ENCODE measurements at places on chromosomes 12 and 14.
A peak's percentile ranks its signal among the peaks of the same experiment; 100 is the strongest.

GRCh38 chr12:32583534-32583933, 95.6 kb upstream of the DNM1L start:
- no peak for DNase-seq

DNA sequence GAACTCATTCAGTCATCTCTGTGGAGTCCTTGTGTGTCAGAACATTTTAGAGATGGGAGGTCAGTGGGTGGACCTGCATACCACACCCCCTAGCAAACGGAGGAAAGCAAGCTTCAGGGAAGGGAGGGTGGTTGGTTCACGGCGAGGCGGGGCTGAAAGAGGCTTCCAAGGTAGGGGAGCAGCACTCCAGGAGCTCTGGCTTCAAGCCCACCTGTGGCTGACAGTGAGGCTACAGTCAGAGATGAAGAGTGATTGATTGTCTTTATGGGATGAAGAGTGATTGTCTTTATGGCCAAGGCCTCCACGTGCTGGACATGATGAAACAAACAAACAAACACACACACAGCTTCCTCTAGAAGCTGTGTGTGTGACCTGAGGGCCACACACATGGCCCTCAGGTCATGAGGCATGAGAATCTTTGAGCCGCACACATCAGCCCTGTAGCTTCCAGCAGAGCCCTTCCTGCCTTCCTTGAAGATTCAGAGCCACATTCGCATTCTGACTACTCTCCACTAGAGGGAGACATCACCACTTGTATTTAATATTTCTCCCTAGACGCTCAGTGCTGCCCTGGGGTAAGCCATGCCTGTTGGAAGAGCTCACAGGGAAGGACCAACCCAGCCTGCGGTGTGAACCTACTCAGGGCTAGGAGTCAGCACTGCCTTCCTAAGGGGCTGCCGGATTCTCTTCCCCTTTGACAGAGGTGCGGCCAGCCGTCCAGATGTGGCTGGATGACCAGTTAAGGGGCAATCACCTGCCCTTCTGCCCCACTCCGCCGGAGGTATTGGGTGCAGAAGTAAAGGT, 54.4 kb upstream of the KCNA1 start:
- DNase-seq, result peak; percentile 43

DNA sequence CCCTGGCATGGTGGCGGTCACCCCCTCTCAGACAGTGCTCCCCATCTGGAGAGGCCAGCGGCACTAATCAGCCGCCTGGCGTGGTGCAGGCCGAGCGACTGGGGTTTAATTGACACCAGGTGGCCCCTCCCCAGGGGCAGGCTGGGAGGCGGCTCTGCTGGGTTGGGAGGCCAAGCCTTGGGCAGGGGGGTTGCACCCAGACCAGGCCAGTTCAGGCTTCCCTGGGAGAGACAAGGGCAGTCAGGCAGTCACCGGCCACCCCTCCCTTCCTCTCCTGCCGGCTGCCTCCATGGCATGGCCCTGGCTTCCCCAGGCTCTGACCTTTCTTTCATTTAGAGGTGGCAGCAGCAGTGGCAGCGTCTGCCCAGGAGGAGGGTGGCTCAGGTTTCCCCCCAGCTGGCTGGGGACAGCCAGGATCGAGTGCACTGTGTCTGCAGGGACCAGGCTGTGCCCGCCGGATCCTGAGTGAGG, 78.1 kb upstream of the NOS1 start:
- no peak for DNase-seq

GRCh38 chr12:19415563-19415962, 23.7 kb upstream of the AEBP2 start:
- no peak for DNase-seq

DNA sequence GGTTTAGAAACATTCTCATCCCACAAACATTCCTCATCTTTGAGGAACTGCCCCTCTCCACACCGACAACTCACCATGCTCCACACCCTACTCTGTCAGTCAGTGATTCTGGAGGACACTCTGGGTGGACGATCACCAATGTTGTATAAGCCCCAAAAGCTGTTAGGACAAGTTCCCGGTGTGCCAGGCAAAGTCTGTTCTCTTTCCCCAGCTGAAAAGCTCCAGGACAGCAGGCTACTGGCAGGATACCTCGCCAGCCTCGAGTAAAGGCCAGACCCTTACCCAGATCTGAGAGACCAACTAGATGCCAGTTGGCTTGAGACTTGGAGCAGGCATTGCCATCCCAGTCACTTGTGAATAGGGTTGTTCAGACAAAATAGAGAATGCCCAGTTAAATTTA, 12.0 kb downstream of the KRT5 start:
- no peak for DNase-seq

DNA sequence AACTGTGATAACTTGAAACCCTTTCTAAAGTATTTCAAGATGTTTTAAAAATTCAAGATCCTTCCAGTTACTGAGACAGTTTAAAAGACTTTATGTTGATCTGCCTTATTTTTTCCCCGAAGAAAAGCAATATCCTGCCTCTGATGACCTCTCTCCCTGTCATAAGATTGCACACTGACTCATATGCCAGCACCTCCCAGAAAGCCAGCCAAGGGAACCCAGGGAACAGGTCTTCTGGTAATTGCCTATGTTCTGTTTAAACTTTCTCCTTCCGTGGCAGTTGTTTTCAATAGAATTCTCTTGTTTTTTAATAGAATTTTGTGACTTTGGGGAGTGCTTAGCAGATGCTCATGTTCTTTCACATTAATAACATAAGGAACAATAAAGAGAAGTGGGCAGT, 300.2 kb upstream of the PRKD1 start:
- no peak for DNase-seq

GRCh38 chr14:105890474-105891220, 364.3 kb downstream of the TMEM121 start:
- DNase-seq, result no peak

DNA sequence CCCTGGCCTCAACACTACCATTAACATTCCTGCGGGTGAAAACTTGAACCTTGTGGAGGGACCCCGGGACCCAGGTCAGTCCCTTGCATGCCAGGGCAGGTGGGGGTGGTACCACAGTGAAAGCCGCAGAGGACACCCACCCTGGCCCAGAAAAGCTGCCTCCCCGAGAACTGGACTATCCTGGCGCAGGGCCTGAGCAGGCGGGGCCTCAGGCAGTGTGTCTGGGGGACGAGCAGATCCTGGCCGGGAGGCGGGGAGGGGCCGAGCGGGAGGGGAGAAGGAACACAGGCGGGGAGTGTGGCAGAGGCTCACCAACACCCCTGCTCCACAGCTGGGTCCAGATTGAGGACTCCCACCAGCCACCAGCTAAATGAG, 10.0 kb downstream of the AHNAK2 start:
- DNase-seq, result no peak

DNA sequence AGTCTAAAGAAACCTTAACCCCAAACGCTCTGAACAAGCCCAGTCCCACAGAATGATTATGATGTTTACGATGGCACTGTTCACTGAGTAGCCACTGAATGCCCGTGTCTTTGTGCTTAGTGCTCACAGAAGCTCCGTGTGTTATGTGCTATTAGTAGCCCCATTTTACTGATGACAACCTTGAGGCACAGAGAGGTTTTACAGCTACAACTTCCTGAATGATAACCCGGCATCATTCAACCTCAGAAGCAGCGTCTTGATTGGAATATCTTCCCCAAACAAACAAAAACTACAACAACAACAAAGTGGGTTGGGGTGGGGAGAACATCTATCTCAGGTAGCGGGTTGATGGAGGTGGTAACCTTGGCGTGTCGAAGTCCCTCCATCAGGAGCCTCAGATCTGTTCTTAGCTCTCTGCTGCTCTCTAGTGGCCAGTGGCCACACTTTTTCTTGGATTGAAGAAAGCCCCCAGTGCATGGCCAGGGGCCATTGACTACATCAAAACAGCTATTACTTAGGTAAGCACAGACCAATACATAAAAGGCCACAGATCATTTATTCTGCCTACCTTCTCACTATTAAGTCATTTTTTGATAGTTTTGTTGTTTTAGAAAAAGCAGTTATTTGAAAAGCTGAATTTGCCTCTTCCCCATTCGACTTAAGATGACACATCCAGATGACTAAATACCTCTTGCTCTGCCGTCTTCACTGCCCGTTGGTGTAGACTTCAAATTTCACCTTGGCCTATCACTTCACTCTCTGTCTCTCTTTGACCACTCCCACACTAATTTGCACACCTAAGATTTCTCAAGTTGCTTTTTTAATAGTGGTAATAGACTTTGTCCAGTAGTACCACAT, 376.9 kb downstream of the GALC start:
- DNase-seq, result no peak

GRCh38 chr12:82510386-82510785, 152.1 kb downstream of the METTL25 start:
- no peak for DNase-seq

DNA sequence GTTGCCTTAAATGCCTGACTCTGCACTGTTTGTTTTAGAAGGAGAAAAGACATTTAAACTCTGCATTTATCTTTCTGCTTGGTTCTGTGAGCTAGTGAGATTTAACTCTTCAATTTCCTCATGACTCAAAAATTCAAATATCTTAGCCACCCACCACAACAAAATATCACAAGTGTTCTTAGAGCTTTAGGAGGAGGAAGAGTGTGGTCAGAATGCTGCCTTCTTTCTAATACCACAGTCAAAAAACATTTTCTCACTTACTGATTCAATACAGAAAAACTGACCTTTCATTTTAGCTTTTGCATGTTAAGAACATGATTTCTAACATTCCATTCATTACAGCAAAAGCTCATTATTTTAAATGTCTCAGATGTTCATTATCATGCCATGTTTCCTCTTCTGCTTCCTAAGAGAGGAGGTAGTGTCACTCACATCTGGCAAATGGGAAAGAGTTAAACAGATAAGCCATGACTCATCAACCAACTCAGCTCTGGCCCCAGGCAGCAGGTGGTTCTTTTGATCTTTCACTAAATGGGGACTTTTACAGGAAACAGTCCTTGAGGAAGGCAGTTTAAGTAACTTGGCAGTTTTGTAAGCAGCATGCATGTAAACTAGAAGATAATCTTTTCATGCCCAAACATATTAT, 56.4 kb upstream of the RNU6-8 start:
- DNase-seq, result no peak

DNA sequence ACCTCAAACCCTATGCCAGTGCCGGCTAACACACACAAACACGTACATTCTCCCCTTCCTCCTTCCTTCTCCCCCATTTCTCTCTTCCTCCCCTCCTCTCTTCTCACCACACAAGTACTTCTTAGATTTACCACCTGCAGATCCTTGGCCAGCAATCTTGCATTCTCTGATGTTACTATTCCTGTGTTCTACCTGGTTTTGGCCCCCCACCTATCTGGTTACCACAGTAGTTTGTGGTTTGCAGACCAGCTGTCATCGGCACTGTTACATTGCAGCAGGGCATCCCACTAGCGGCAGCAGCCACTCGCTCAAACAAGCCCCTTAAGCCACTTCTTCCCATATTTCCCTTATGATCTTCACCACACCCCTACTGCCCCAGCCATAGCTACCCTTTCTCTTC, 3.9 kb downstream of the ABHD4 start:
- DNase-seq, result no peak

All from T-helper 1 cell (primary cell).